ENCODE measurements at places on chromosomes 2 and 18.

GRCh38 chr2:109557309-109557708 is 56.5 kb downstream of the SEPTIN10 start:
- no peak for DNase-seq

DNA sequence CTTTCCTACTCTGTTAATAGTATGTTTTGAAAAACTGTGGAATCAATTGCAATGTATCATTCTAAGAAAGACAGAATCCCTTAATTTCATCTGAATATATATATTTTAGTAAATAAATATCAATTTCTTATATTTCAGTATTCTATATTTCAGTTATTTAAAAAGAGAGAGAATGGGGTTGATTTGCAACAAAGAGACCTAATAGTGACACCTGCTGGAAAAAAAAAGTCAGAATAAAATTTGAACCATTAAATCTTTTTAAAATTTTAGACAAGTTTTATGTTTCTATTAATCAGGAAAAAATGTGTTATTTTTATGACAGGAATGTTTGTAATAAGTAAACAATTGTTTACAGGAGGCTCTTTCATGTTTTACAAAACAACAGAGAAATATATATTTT is 20.7 kb upstream of the CCNT2 start:
- no peak for DNase-seq

DNA sequence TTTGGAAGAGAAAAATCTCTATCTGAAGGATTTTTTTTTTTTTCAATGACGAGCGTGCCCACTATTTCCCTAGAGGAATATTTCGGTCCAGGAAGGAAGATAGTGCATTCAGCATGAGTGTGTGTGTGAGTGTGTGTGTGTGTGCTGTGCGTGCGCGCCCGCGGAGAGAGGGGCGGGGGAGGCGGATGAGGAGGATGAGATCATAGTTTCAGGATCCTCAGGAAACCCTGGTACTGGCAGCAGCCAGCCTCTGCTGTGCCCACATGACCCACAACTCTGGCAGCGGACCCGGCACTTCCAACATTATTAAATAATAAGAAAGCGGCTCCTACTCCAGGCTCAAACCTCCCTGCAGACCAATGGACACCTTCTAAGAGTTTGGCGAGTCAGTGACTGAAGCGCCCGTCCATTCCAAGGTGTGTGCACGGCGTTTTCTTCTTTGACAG is 217.0 kb upstream of the DTNA start:
- DNase-seq, result peak; percentile 63

- DNase-seq, result no peak
Observed at GRCh38 chr2:138846216-138846821, 66.1 kb upstream of the NXPH2 start.

DNA sequence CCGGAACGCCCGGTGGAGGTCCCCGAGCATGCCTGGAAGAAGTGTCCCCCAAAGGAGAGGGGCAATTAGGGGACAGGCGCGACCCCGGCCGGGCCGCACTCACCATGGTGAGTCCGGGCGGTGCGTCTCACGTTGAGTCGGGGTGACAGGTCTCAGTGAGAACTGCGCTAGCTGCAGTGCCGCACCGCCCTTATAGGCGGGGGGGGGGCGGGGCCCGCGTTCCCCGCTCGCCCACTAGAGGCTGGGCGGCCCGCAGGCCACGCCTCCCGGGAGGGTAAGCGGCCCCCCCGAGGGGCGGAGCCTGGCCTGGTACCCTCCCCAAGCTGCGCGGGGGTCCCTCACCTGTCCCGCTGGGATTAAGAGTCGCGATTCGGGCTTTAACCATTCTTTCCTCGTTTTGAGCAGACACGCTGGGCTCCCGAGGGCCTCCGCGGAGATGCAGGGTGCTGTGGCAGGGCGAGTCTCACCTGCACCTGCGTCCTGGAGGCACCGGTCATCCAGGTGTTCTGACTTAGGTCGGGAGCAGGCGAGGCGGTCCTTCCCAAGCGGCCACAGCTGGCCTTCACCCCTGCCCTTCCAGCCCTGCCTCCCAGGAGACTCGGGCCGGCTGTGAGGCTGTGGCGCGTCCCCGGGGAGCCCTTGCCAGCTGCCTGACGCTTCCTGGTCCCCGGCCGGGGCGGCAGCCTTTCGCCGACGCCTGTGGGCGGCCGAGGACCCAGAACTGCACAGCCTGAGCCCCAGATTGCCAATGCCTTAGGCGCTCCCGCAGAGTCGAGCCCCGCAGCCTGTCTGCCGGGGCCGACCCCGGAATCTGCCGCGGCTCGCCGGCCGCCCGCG is at the start of gene TUBA4A:
TSS of gene TUBA4A (minus strand) at position 166 of the 837 bp plus-strand sequence. CDS start at position 106, 60 bp downstream.
- peak; percentile 18 for DNase-seq
